ENCODE measurements at places on chromosomes 13 and 19. TPM values are rescaled to one million over a fixed set of nuclear protein-coding genes. Genes with fewer than 3 reads are reported as not detected.

The SIGLEC14 gene
- not detected for total RNA-seq

The TGFBR3L gene
- total RNA-seq, result 4.3 TPM

The KLK14 gene
- total RNA-seq, result not detected

The PLIN4 gene
- 8.7 TPM for total RNA-seq

The HIPK4 gene
- total RNA-seq, result not detected

The SYT3 gene
- total RNA-seq, result not detected

The OR7C1 gene
- total RNA-seq, result under 0.01 TPM

The MISP gene
- 76.4 TPM for total RNA-seq

The MBD3L2 gene
- not detected for total RNA-seq

The BBC3 gene
- total RNA-seq, result 14.5 TPM

The POLR1G gene
- 23.9 TPM for total RNA-seq

The INSL3 gene
- total RNA-seq, result not detected
